ENCODE measurements at places on chromosomes 4 and X. TPM values are rescaled to one million over a fixed set of nuclear protein-coding genes. Genes with fewer than 3 reads are reported as not detected.

The PPP2R2C gene
- 17.6 TPM for total RNA-seq

The PLAC1 gene
- total RNA-seq: 0.52 TPM

The PNMA5 gene
- total RNA-seq: not detected

The PDGFC gene
- 20.2 TPM for total RNA-seq

The NAP1L2 gene
- total RNA-seq: 2.2 TPM

The SULT1B1 gene
- total RNA-seq: not detected

The ZFP92 gene
- total RNA-seq: 0.67 TPM

The NDUFC1 gene
- total RNA-seq: 178 TPM

The PCDH10 gene
- not detected for total RNA-seq

The TBL1X gene
- total RNA-seq: 41.8 TPM

The LONRF3 gene
- 11.8 TPM for total RNA-seq

GRCh38 chr4:5757091-5757490 lies 46.1 kb downstream of the EVC start:
- DNase-seq: no peak

GRCh38 chr4:93759506-93759905 lies 69.0 kb upstream of the ATOH1 start:
- DNase-seq: no peak

DNA sequence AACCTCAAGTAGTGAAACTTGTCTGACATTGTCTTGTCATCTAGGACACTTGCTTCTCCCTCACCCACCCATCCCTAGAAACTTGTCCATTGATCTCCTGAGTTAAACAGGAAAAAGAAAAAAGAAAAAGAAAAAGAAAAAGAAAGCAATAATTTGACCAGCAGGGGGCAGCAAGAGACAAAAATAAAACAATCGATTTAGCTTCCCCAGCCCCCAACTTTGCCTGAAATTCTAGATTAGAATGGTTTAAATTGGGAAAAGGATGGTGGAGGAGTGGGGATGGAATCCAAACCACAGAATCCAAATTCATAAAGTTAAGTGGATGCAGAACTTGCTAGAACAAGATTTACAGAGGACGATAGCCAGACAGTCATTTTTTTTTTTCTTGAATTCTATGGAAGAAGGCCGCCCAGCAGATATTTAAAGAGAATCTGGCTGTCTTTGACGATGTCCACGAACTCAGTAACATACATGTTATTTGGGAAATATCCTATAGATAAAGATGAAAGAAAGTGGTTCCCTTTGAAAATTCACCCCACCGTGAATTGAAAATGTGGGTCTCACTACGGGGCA lies 282.9 kb downstream of the USP46 start:
- peak; percentile 51 for DNase-seq

GRCh38 chr4:170698334-170698733 lies 608.6 kb upstream of the AADAT start:
- DNase-seq: no peak

DNA sequence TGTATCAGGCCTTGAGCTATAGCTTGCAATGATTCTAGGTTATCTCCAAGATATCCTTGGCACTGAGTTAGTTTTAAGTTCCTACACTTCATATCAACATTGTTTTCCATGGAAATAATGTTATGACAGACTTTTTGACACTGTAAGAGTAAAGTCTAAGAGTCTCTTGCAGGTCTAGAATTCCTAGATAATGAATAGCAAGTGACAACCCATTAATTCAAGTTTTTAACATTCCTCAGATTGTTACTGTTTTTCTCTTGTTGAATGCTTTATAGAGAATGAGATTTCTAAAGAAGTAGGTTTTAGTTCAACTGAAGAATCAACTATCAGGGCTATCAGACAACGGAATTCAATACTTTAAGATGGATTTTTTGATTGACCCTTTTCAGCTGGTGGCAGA lies 276.1 kb downstream of the PPP3CA start:
- no peak for DNase-seq

DNA sequence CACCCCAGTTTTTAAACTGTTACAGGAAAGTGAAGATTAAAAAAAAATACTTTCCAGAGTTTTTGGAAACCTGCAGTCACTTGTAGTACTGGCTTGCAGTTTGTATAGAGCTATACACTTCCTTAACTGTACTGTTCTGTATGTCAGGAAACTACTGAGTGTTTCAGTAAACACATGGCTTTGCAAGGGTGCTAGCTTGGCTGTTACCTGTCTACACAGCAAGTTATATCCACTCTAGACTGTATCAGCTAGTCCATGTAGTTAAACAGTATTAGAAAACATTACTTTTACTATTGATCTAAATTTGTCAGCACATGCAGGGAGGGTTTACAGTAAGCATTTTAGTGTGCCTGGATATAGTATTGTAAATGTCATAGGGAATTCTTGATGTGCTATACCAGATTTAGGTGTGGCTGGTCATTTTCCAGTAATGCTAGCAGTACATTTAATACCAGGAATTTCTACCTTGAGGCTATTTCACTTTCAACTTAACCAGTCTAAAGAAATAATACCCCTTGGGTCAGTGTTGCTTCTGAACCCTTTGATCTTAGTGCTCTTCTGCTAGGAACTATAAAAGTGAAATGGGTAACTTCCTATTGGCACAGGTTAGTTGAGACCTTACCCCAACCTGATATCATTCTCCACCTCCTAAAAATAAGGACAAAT lies 192.3 kb upstream of the ANKRD50 start:
- no peak for DNase-seq

DNA sequence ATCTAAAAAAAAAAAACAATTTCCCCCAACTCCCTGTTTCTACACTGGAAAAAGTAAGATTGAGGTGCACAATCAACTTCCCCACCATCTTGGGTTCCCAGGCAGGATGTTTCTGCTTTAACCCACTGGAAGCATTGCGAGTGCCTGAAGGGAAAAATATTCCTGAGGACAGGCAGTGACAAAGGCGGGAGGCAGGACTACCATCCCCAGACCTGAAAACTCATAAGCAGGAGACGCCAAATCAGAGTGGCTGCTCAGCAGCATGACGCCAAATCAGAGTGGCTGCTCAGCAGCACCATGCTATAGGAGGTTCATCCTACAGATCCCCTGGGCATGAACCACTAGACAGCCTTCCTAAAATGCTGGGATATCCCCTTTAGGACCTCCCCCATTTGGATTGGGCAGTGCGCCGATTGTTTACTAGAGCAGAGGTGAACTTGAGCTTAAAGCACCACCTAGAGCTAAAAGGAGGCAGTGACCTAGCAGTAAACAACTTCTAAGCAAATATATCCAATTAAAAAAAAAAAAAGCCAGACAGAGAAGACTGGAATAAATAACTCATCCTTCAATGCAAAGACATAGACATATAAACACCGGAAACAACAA lies 35.0 kb upstream of the GK start:
- no peak for DNase-seq

DNA sequence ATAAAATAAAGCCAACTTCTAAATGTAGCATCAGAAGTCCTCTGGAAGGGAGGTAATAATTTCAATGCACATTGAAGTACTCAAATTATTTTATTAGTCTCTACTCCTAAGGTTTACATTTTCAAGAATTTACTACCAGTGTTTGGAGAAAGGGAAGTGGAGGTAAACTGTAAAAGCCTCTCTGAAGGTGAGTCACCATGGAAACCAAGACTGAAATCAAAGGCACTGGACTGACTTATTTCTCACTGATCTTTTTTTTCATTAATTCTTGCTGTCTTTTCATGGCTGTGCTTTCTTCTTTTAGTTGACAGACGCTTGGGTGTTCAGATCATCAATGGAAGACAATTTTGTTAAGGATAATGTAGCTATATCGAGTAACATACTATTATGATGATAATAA lies 9.7 kb downstream of the SLC39A8 start:
- DNase-seq: no peak

DNA sequence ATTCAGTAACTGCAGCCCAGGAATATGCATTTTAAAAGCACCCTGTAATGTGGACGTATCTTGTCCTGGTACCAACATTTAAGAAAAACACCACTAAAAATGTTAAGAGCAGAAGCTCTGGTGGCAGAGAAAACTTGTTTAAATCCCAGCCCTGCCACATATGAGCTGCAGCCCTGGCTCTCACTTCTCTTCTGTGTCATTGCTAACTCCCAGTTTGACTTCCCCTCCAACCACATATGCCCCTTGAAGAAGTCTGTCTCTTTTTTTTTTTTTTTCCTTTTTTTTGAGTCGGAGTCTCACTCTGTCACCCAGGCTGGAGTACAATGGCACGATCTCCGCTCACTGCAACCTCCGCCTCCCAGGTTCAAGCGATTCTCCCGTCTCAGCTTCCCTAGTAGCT lies 14.8 kb downstream of the LHFPL1 start:
- no peak for DNase-seq

DNA sequence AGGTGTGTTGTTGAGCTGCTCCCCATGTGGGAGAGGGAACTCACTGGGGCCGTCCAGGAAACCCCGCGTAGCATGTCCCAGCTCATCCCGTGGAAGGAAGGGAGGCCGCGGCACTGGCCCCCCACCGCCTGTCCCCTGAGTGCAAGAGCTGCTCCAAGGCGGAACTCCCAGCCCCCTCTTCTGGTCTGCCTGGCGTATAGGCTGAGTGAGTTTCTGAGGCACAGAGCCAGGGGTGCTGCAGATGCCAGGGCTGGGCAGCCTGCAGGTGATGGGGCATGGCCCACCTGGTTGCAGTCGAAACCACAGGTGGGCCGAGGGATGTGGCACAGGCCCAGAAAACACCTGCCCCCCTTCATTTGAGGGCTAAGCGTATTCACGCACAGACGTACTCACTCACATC lies 49.6 kb downstream of the ABLIM2 start:
- DNase-seq: no peak

DNA sequence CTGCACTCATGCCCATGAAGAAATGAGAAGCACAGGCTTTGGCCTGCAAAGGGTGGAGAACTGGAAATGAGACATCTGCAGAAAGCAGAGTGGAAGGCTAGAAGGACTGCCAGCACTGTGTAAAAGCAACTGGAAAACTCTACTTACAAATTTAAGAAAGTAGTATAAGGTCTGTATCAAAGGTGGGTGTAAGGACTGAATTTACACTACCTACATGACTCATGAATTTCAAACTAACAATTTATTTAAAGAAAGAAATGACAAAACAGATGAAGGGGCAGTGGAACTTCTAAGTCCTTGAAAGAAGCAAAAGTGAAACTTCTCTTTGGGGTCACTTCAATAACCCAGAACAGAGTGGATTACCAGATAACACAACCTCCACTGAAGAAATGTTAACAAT lies 71.2 kb downstream of the SLC10A7 start:
- DNase-seq: no peak

DNA sequence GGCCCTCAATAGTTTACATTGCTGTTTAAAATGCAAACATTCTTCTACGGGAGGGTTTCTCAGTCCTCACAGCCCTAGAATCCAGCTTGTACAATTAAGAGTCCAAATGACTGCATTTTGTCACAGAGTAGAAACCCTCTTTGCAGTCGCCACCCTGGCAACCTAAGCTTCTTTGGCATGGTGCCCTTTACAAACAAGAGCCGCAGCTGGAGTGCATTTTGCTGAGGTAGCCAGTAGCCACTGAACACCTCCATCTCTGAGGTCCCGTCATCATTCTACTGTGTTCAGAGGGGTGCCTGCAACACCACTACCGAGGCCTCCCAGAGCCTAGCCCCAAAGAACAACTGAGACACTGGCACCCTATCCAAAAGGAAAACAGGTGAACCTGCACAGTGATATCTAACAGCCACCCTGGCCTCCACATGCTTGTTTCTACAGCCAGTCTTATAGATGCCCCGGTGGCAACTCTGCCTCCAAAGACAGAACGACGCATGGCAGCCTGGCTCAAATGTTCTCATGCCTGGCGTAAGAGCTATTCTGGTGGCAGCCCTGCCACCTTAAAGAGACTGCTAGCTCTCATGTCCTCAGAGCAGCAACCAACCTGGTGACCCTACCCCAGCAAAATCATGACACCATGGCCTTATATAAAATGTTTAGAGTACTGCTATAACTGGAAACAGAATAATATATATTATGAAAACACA lies 801.9 kb downstream of the TECRL start:
- no peak for DNase-seq

- no peak for DNase-seq
Measured at GRCh38 chrX:119177278-119177677, 49.7 kb upstream of the KIAA1210 start.

GRCh38 chr4:187157380-187157958 lies 433.8 kb upstream of the FAT1 start:
- no peak for DNase-seq

GRCh38 chr4:152572417-152573086 lies 36.7 kb upstream of the FBXW7 start:
- DNase-seq: no peak

DNA sequence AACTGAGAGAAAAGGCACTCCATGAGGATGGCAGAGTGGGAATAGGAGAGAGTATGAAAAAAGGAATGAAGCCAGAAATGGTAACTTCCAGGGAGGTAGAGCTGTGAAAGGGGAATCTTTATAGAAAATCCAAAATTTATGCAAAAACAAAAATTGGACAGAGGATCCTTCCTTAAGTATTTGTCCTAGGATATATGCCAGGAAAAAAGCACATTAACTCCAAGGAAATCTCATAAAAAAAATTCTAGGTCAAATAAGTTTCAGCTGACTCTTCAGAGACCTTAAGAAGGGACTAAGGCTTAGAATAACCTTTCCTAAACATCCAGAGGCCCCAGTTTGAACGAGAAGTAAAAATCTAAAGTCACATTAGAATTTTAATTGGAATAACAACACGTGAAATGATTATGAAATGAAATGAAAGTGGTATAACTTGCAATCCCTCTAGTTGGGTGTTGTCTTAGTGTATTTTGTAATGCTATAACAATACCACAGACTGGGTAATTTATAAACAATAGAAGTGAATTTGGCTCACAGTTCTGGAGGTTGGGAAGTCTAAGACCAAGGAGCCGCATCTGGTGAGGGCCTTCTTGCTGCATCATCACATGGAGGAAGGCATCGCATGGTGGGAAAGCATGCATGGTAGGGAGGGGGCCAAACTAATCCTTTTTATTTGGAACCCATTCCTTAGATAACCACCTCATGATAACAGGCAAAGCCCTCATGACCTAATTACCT lies 145.4 kb upstream of the RXFP1 start:
- no peak for DNase-seq

- no peak for DNase-seq
Measured at GRCh38 chr4:87240341-87240740, 19.9 kb upstream of the KLHL8 start.

GRCh38 chrX:136750364-136750763 lies 30.4 kb downstream of the ARHGEF6 start:
- no peak for DNase-seq

GRCh38 chr4:184053434-184053833 lies 148.3 kb downstream of the STOX2 start:
- no peak for DNase-seq

DNA sequence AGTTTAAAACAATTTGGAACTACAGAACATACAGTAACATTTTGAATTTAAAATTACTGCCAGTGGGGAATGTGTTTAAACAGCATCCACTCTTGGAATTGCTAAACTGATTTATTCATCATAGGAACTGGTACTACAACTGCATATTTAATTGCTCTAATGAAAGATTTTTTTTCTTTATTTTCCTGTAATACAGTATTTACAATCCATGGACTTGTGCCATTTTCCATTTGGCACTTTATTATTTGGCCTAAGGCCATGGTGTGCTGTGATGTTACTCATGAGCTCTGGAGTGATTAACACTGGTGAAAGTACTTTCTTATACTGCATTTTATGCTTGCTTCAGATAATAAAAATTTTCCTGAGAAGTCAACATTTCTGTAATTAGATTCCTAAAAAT lies 69.7 kb upstream of the NUDT6 start:
- DNase-seq: no peak

GRCh38 chrX:39953879-39954278 lies 143.9 kb downstream of the BCOR start:
- DNase-seq: peak; percentile 54

All from NCI-H460 (cell line).